ENCODE measurements at places on chromosomes 7 and 10.

- DNase-seq: peak; percentile 34
- peaks cover 5% of the 10 kb centered on the region for H3K36me3 ChIP-seq
- no peaks in the 10 kb centered on the region for H3K27me3 ChIP-seq
- H3K4me3 ChIP-seq: peak overlapping the region; percentile 89
- peaks cover 20% of the 10 kb centered on the region for H3K4me1 ChIP-seq
Measured at GRCh38 chr7:128863433-128863989, 855 bp downstream of the ATP6V1F start.

- H3K4me1 ChIP-seq: no peaks in the 10 kb centered on the region
- no peak overlapping the region for H3K4me3 ChIP-seq
- no peak for DNase-seq
- H3K27me3 ChIP-seq: no peaks in the 10 kb centered on the region
Measured at GRCh38 chr10:33735464-33735923, 401.0 kb upstream of the NRP1 start.

GRCh38 chr7:131554880-131555516 lies 1.4 kb downstream of the PODXL start:
- H3K27ac ChIP-seq: no peak overlapping the region
- no peak overlapping the region for H3K4me3 ChIP-seq
- H3K4me1 ChIP-seq: peaks cover 25% of the 10 kb centered on the region
- H3K36me3 ChIP-seq: no peaks in the 10 kb centered on the region
- no peak for DNase-seq
- H3K27me3 ChIP-seq: peaks cover 30% of the 10 kb centered on the region

GRCh38 chr7:75656740-75657139 lies 82.0 kb downstream of the HIP1 start:
- no peak overlapping the region for H3K27ac ChIP-seq
- H3K27me3 ChIP-seq: no peaks in the 10 kb centered on the region
- DNase-seq: no peak
- H3K4me3 ChIP-seq: no peak overlapping the region

- no peak overlapping the region for H3K27ac ChIP-seq
- H3K27me3 ChIP-seq: no peaks in the 10 kb centered on the region
- no peaks in the 10 kb centered on the region for H3K36me3 ChIP-seq
- peaks cover 15% of the 10 kb centered on the region for H3K4me1 ChIP-seq
- no peak overlapping the region for H3K4me3 ChIP-seq
Measured at GRCh38 chr10:114698271-114699061, 40.4 kb upstream of the ABLIM1 start.

- H3K4me3 ChIP-seq: no peak overlapping the region
- DNase-seq: no peak
- no peaks in the 10 kb centered on the region for H3K4me1 ChIP-seq
- H3K36me3 ChIP-seq: peaks cover 75% of the 10 kb centered on the region
- H3K27ac ChIP-seq: no peak overlapping the region
- no peaks in the 10 kb centered on the region for H3K27me3 ChIP-seq
Measured at GRCh38 chr7:98911916-98912315, 33.6 kb downstream of the TRRAP start.

DNA sequence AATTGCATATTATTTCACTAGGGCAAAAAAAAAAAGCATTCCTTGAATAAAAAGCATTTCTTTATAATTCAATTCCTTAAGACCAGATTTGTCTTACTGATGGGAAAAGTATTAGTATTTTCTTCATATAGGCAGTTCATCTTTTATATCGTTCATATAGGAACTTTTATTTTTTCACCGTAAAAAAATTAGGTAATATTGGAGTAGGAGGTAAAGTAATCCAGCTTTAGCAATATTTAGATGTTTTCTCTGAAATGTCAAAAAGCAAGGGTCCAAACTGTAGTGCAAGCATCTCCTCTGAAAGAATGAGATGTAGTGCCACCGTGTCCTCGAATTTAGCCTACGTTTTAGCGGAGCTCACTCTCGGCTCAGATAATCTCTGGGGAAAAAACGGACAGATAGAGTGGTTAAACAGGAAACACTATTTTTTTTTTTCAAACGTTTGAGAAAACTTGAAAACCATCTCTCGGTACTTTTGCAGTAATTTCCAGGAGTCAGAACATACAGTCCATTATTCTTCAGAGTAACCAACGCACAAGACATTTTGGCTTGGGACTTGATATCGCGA lies 5.5 kb upstream of the SPAG6 start:
- H3K36me3 ChIP-seq: no peaks in the 10 kb centered on the region
- peaks cover 83% of the 10 kb centered on the region for H3K27me3 ChIP-seq
- peaks cover 37% of the 10 kb centered on the region for H3K4me1 ChIP-seq
- DNase-seq: no peak

GRCh38 chr7:123070702-123071286 lies 75.3 kb upstream of the TAS2R16 start:
- H3K27me3 ChIP-seq: no peaks in the 10 kb centered on the region
- DNase-seq: no peak
- H3K4me1 ChIP-seq: no peaks in the 10 kb centered on the region
- no peaks in the 10 kb centered on the region for H3K36me3 ChIP-seq
- H3K27ac ChIP-seq: no peak overlapping the region
- no peak overlapping the region for H3K4me3 ChIP-seq
